ENCODE measurements at places on chromosomes 3 and 15. TPM values are rescaled to one million over a fixed set of nuclear protein-coding genes. Genes with fewer than 3 reads are reported as not detected.

DNA sequence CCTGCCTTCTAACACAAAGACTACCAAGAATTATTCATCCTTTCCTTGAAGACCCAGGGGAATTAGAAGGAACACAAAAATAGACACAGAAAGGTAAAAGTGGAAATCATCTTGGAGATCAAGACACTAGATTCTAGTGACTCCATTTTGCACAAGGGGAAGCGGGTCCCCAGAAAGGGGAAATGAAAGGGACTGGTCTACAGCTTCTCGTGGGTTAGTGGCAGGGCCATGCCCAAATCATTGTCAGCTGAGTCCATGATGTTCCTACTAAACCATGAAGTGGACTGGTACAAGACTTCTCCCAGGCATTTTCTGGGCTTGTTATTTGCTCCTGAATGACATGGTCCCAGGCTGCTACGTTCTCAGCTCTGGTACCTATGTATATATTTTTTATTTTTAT, 230.7 kb upstream of the TPRG1 start:
- DNase-seq = no peak
- H3K4me3 ChIP-seq = no peak overlapping the region
- no peak overlapping the region for H3K27ac ChIP-seq
- no peaks in the 10 kb centered on the region for H3K4me1 ChIP-seq
- no peaks in the 10 kb centered on the region for H3K36me3 ChIP-seq

DNA sequence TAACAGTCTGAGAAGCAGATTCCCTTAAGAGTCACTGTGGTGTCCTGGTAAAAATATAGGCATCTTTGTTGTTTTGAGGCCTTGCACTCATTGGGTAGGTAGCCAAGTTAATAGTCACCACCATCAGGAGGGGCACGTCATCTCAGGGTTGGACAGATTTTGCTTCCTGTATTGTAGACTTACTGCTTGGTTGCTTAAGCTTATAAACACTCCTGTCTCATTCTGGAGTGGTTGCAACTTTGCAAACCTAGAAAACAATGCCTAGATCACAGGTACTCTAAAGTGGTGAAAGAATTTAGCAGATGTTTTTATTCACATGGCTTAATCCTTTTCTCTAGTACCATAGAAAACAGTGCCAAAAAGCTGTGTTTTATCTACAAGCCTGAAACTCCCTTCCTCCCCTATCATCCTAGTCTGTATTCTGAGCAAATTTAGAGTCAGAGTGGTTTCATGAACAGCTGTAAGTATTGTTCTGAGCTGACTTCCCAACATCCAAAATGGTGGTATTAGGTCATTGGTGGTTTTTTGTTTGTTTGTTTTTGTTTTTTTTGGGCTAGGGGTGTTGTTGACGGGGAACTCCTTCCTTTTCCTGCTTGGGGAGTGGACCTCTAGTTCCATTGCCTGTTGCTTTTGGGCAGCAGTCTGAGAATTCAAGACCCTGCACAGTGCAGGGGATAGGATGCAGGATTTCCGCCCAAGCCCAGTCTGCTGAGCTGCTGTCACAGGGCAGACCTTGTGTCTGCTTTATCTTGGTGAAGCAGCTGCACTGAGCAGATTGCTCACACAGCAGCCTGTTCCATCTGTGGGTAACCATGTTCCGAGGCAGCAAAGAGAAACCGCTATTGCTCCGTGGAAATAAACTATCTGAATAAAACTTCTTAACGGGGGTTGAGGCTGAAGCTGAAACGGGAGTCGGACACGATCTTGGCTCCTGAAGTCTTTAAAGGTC, 202.0 kb downstream of the AKAP13 start:
- peaks cover 43% of the 10 kb centered on the region for H3K36me3 ChIP-seq
- no peak overlapping the region for H3K4me3 ChIP-seq
- peak overlapping the region; percentile 1 for H3K27ac ChIP-seq
- DNase-seq = no peak
- H3K27me3 ChIP-seq = no peaks in the 10 kb centered on the region
- peaks cover 27% of the 10 kb centered on the region for H3K4me1 ChIP-seq

- DNase-seq = no peak
- H3K4me1 ChIP-seq = peaks cover 2% of the 10 kb centered on the region
- peaks cover 39% of the 10 kb centered on the region for H3K36me3 ChIP-seq
- no peak overlapping the region for H3K4me3 ChIP-seq
- no peaks in the 10 kb centered on the region for H3K27me3 ChIP-seq
These were observed 7.9 kb downstream of the ARRDC4 start for GRCh38 chr15:97968380-97968779.

GRCh38 chr15:52233405-52233804, 42.2 kb upstream of the GNB5 start:
- H3K27ac ChIP-seq = no peak overlapping the region
- no peak for DNase-seq
- no peak overlapping the region for H3K4me3 ChIP-seq
- no peaks in the 10 kb centered on the region for H3K4me1 ChIP-seq

DNA sequence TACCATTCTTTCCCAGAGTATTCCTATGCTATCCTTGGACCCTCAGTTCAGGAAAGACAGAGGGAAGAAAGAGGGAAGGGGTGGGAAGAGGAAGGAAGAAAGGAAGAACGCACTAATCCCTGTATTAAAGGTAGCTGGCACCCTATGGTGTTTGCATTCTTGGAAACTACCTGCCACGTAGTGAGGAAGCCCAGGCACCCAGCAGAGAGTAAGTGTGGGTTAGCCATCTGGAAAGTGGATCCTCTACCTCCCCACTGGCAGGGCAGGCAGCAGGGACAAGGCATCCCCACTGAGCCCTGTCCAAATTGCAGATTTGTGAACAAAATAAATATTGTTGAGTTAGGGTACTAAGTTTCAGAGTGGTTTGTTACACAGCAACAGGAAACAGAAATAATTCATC, 8.8 kb downstream of the RBP1 start:
- DNase-seq = no peak
- H3K36me3 ChIP-seq = peaks cover 30% of the 10 kb centered on the region
- H3K4me3 ChIP-seq = no peak overlapping the region
- peaks cover 72% of the 10 kb centered on the region for H3K4me1 ChIP-seq
- no peak overlapping the region for H3K27ac ChIP-seq

GRCh38 chr3:127637971-127638370, 9.0 kb downstream of the PODXL2 start:
- H3K27ac ChIP-seq = no peak overlapping the region
- no peak overlapping the region for H3K4me3 ChIP-seq
- H3K36me3 ChIP-seq = peaks cover 11% of the 10 kb centered on the region
- H3K4me1 ChIP-seq = peaks cover 11% of the 10 kb centered on the region

DNA sequence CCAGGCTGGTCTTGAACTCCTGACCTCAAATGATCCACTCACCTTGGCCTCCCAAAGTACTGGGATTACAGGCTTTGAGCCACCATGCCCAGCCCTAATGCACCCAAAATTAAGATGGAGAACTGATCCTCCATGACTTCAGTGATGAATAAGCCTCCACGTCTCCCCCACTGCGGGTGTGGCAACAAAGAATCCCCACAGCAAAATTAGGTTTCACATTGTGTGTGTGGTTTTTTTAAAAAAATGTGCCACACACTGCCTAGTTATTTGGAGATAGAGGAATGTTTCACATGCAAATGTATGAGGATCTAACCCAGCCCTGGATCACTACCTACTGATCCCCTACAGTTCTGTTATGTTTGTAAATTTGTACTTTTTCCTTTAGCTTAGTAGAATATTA, 17.3 kb downstream of the HDAC11 start:
- no peaks in the 10 kb centered on the region for H3K36me3 ChIP-seq
- no peaks in the 10 kb centered on the region for H3K27me3 ChIP-seq
- no peak overlapping the region for H3K27ac ChIP-seq
- no peak overlapping the region for H3K4me3 ChIP-seq
- DNase-seq = no peak
- peaks cover 13% of the 10 kb centered on the region for H3K4me1 ChIP-seq

PPM1L gene
- 28.7 TPM for total RNA-seq

AHSG gene
- 0.27 TPM for total RNA-seq

GNAT1 gene
- total RNA-seq = not detected

LRRIQ4 gene
- not detected for total RNA-seq

KCNAB1 gene
- 6.1 TPM for total RNA-seq

Measured in type B pancreatic cell (in vitro differentiated cells).